Activated CD4-positive, alpha-beta T cell treated with anti-CD3 and anti-CD28 coated beads for 24 hours (primary cell): ENCODE measurements at places on chromosomes 16 and 17.

- DNase-seq = no peak
Measured at GRCh38 chr16:71846431-71846830, 655 bp downstream of the ATXN1L start.

DNA sequence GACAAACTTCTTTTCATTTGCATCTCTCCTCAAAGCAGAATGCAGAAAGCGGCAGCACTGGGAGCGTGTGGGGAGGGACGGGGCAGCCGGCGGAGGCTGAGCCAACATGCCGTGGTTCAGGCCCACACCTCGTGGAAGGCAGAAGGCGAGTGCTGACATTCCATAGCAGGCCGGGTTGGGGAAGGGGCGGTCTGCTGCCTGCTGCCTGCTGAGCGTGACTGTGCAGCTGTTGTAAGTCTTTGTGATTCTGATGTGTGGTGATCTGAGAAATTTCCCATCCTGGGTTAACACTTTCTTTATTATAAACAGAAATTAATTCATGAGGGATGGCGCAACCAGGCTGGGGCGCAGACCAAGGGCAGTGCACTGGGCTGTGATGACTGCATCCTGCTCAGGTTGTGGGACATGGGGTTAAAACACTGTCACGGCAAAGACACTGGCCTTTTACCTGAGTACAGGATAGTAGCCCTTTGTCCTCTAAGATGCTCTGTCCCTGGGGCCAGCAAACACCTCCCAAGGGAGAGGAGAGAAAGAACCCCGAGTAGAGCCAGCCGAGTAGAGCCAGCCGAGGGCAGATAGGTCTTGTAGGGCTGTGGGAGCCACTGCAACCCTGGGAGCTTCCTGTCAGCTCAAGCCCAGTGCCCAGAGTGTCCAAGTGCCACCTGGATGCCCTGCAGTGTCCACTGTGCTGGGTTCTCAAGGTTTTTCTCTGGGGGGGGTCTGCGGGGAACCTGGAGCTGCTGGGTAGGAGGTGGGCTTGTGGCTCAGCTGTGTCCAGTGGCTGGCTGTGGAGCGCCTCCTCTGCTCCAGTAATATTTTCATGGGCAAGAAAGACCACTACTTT, 8.8 kb upstream of the DNASE1 start:
- DNase-seq = no peak

GRCh38 chr16:57911743-57912142, 59.2 kb downstream of the CNGB1 start:
- DNase-seq = no peak

DNA sequence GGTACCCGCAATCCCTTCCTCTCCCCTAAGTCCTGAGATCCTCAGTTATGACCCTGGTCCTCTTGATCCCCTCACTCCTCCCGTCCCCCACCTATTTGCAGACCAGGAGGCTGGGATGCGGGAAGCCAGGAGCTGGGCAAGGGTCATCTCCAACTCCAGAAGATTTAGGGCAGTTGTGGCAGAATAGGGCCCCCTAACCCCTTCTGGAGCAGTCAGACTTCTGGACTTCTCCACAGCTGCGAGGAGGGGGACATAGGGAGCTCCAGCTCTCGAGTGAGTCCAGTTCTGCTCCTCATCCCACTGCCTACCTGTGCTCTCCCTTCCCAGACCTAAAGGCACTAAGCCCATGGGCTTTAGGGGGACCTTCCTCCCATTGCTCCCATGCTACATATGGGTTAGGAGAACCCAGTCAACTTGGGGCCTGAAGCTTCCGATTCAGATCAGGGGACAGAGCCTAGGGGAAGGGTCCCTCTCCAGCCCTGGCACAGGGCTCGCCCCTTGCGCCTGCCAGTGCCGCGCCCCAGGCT, 1.3 kb downstream of the WNK4 start:
- DNase-seq = no peak

DNA sequence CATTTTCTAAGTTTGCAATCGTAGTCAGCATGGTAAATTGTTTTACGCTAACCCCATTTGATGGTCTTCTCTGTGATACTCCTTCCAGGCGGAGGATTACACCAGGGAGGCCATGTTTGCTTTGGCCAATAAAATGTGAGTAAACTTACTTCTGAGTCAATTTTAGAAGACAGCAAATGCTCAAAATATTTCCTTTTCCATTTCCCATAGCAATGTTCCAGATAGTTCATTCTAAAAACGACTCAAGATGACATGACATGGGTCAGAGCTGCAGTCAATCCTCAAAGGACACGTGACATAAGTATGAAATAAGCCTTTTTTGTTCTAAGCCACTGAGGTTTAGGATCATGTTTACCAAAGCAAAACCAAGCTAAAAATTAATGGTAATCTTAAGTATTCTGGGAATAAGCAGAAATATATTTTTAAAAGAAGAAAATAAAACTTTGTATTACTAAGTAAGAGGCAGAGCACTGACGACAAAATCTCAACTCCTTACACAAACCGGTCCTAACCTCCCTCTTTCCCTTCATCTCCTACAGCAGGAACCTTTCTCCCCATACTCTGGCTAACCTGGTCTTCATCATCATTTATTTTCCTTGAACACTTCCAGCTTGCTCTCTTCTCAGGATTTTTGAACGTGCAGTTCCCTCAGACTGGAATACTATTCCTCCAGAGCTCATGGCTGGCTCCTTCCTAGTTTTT, 266.2 kb downstream of the CEP112 start:
- no peak for DNase-seq

- DNase-seq = no peak
Measured at GRCh38 chr16:86449446-86450095, 60.8 kb upstream of the FOXF1 start.

DNA sequence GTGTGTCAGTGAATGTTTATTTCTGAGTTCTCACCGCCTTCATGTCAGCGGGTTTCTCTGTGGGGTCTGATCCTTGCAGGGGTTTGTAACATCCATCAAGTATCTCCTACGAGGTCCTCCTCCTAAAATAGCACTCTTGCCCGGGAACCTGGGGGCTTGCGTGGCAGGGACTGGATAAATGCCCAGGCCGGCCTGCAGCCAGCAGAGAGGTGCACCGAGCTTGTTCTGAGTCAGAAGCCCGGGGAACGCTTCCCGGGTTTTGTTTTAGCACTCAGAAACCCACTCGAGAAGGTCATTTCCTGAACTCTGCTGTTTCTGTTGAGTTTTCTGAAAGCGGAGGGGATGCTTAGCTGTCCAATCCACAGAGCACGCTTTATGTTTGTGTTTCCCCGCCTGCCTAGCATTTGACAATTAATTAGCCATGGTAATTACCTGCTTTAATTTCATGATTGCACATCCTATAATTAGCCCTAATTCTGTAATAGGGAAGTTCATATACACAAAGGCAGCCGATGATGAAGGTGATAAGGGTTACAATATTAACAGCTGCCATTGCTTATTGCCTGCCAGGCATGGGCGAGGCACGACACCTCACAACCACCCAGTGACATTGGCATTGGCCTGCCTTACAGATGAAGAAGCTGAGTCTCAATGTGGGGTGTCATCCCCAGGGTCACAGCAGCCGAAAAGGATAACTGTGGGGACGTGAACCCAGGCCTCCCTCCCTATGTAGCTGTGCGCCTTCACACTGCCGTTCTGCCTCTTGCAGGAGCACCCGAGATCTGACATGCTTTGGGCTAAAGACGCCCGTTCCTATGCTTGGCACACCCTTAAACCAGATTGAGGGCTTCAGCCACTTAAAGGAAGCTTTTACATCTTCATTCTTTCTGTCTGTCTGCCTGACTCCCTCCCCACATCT, 333.1 kb downstream of the CPPED1 start:
- no peak for DNase-seq

GRCh38 chr16:81366316-81366932, 51.7 kb downstream of the GAN start:
- DNase-seq = no peak

GRCh38 chr16:68417711-68418301, 30.5 kb downstream of the SMPD3 start:
- peak; percentile 42 for DNase-seq

- DNase-seq = no peak
Measured at GRCh38 chr17:37225465-37225864, 150.3 kb upstream of the C17orf78 start.

- DNase-seq = no peak
Measured at GRCh38 chr17:73423806-73424205, 112.0 kb upstream of the CDC42EP4 start.

GRCh38 chr17:73940511-73940910, 263.0 kb upstream of the RPL38 start:
- DNase-seq = no peak

DNA sequence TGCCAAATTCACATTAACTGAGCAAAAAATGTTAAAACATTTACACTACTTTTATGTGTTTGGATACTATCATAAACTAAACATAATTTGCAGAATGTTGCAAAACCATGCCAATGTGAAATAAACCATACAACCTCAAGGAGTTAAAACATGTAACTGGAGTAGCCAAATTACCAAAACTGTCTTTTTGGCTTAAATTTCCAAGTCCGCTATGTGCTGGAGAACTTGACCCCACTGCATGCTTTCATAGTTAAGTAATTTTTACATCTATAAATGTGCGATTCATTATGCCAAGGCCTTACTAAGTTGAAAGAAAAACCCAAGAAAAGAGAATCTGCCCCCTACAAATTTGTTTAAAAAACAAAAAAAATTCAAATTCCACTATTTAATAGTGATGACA, 28.2 kb downstream of the BRD7 start:
- no peak for DNase-seq

- no peak for DNase-seq
Measured at GRCh38 chr17:3511852-3512504, 36.2 kb downstream of the ASPA start.

- no peak for DNase-seq
Measured at GRCh38 chr17:804541-805435, 22.6 kb downstream of the MRM3 start.

- DNase-seq = no peak
Measured at GRCh38 chr17:81564778-81565177, 12.6 kb upstream of the FAAP100 start.

- DNase-seq = no peak
Measured at GRCh38 chr17:81245024-81245664, 6.0 kb downstream of the NDUFAF8 start.
